ENCODE measurements at places on chromosomes 3 and 15.
A peak's percentile ranks its signal among the peaks of the same experiment; 100 is the strongest.

- DNase-seq: no peak
Observed at GRCh38 chr3:32885283-32885901, 66.1 kb upstream of the CCR4 start.

DNA sequence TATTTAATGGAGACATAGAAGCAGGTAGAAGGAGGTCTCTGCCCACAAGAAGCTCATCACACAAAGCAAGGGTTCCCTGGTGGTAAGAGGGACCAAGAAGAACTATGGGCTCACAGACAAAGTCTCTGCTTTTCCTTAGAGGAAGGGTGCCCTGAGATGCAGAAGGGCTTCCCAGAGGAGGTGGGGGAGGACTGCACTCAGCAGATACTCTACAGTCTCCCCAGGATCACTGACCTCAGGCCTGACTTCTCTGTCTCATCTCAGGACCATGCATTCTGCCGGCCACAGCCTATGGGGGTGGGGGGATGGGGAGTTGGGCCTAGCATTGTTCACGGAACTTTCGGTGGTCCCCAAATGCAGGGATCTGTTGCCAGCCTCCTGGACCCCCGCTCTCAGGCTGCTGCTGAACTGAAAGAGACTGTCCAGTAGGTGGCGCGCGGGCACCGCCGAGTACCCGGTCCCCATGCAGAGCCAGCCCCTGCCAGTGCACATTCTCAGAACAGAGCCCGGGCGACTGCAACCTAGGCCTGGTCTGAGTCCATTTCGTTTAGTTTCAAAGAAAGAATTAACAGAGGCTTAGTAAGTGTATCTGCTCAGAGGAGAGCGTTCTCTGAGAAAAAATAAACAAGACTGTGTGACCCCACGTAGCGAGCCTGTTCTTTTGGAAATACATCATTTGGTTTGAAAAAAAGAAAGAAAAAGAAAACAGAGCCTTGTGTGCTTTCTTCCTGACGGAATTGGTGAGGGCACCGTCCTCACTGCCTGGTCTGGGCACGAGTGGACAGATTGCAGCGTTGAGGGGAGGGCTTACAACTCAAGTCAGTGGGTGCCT, 74.1 kb downstream of the LRTM1 start:
- DNase-seq: peak; percentile 71

GRCh38 chr3:56826831-56827722, 25.3 kb upstream of the ARHGEF3 start:
- no peak for DNase-seq

DNA sequence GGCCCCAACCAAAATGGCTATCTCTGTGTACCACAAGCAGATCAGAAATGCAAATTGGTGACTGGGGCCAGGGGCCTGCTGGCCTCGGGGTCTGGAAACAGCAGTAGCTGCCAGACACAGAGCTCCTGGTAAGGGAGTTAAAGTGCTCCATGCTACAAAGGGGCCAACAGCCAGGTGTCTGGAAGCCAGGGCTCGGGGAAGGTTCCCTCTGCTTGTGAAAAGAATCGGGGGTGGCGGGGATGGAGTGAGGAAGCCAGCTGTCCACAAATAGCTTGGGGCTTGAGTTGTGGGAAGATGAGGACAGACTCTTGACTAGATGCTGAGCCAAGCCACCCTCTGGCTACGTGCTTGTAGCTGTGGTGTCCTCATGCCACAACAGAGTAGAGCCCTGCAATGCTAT, 39.3 kb downstream of the CHRD start:
- DNase-seq: no peak

DNA sequence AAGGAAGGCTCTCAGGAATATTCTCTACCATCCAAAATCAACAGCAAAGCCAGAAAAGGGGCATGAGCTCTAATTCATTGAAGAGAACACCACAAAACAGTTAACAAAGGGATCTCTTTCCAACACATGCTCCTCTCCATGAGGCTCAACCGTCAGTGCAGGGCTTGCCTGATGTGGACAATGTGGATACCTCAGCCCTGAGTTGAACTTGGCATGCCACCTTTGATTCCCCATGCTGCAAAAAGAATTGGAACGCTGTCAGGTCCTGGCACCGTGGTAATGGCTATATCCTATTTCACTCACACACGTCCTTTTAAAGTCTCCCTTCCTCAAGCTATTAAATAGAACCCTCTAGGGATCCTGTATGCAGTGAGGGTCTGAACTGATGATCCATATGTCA, 30.7 kb upstream of the IP6K2 start:
- DNase-seq: no peak

- DNase-seq: no peak
Observed at GRCh38 chr15:58553365-58553918, 121.7 kb downstream of the LIPC start.

DNA sequence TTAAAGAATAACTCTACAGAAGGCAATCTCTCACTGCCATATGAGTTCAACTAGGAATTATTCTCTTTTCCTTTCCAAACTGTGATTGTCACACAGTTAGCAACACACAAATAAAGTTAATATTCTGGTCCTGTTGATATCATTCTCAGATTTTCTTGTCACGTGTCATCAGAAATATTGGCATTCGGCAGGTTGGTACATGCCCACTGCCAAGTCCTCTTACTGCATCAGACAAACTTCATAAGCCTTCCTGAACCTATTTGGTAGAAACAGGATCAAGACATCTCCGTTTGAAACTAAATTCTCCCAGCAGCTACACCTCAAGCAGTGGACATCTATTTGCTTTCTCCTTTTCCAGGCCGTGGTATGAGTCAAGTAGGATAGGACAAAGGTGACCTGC, 177.9 kb upstream of the SOX2 start:
- DNase-seq: no peak

GRCh38 chr3:107599772-107600145, 77.0 kb downstream of the BBX start:
- DNase-seq: no peak

- DNase-seq: no peak
Observed at GRCh38 chr3:34504366-34504765, 705.9 kb downstream of the PDCD6IP start.

DNA sequence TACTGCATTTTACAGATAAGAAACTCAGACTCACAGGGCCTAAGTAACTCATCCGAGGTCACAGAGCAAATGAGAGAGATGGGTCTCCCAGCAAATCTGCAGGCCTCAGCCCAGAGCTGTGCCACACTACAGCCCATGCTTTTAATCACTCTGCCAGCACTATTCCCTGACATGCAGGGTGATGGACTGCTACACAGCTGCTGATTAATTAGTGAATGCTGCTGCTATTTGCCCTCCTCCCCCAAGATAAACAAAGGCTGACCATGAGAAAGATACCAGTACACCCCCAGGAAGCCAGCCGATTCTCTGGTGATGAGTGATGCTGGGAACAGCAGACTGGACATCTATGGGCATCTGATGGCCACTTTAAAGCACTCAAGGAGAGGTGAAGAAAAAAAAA, 39.3 kb downstream of the RFTN1 start:
- DNase-seq: no peak

DNA sequence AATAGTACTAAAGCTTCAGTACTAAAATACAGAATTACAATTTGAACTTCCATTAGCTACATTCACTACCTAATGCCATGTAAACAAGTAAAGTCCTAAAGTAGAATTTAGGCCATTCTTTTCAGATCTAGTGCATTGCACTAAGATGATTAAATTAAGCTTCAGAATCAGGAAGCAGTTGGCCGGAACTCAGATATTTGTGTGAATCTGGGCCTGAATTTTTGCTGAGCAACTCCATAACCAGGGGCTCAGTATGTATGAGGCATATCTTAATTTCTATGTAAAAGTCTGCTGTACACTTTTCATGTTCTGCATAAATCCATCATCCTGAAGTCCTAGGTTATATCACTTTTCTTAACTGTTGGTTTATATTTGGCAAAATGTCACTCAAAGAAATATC, 246.4 kb downstream of the RBMS3 start:
- no peak for DNase-seq

- DNase-seq: no peak
Observed at GRCh38 chr3:171375666-171376595, 84.3 kb downstream of the TNIK start.

- DNase-seq: no peak
Observed at GRCh38 chr3:49567406-49567805, 13.1 kb downstream of the BSN start.

DNA sequence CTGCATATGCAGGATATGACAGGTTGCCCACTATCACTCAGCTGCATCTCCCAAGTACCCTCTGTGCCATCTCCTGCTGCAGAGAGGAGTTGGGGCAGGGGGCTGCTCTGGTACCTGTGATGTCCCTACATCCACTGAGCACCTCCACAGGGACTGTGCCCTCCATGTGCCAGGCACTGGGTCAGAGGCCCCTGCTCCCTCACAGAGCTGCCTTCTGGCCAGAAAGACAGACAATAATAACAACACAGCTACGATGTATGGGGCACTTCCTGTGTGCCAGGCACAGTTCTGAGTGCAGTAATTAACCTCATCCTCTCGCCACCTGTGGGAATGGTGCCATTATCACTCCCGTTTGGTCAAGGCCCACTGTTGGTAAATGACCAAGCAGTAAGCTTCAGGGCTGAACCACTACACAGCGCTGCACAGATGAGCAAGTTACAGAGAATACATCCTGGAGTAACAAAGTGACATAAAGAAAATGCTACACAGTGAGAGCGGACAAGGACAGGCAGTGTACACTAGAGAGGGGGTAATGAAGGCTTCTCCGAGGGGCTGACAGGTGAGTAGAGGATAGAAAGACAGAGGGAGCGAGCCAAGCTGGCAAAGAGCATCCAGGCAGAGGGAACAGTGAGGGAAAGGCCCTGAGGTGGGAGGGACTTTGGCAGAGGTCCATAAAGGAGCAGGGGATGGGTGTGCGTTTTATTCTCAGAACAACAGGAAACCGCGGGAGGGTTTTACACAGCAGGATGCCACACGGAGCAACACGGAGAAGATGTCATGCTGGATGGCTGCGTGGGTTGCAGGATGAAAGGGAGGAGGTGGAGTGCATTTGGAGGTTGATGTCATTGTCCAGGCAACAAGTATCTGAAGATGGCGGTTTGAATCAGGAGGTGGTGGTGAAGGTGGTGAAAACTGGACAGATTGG, 13.6 kb downstream of the WNT7A start:
- DNase-seq: no peak

DNA sequence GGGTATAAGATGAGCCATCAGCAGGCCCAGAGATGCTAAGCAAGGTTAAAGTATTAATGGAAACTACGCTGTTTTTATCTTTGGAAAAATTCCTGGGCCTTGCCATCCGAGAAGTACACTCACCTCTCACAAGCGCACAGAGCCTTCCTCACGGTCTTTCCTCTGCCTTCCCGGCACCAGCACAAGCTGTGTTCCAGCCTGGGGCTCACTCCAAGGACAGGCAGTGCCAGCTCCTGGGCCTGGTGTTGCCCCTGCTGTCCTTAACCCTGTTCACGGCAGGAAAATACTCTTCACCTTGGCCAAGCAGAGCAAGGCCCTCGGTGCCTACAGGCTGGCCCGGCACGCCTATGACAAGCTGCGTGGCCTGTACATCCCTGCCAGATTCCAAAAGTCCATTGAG, 14.3 kb upstream of the RHO start:
- DNase-seq: no peak

DNA sequence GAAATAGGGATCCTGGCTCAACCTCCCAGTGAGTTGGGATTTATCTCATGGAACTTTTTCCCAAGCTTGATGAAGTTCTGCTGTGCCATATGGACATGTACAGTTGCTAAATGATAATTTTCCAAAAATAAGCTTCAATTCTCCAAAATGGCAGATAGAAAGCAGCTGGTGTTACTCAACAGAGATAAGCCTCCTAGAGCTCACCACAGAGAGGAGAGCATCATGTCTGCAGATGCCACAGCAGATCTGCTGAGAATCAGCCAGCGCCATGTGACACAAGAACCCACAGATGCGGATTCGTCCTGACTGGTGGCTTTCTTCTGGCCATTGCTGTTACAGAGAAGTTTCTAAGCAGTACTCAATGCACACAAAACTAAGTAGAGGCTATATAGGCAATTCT, 50.6 kb downstream of the AGTR1 start:
- DNase-seq: no peak

- DNase-seq: no peak
Observed at GRCh38 chr15:65134538-65134937, 930 bp upstream of the PDCD7 start.

GRCh38 chr15:39625856-39626255, 45.0 kb downstream of the THBS1 start:
- DNase-seq: no peak

- DNase-seq: peak; percentile 16
Observed at GRCh38 chr15:57743424-57743823, 36.9 kb downstream of the POLR2M start.

DNA sequence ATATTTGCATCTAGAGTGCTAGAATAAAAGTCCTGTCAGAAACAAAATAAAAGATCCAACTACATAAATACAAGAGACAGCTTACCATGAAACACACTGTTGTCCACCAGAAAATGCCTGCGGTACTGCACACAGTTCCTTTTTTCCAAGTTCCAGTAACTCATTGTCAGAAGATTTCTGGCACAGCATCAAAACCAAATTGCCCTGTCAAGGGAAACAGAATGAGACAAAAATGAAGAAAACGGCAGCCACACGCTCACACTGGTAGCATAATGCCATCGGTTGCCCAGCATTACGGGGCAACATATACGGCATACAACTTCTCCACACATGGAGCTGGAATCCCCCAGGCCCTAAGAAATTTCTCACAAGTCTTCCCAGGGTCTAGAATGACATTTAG, 40.8 kb downstream of the PLCH1 start:
- no peak for DNase-seq

GRCh38 chr15:88401996-88402656, 65.1 kb downstream of the MRPL46 start:
- no peak for DNase-seq

All from Calu3 (cell line).